Ammon's horn (tissue), 1 donor: ENCODE measurements at places on chromosomes 12 and 14.
A peak's percentile ranks its signal among the peaks of the same experiment; 100 is the strongest.

- no peak for DNase-seq
Observed at GRCh38 chr14:54713379-54713778, 146.5 kb downstream of the SAMD4A start.

DNA sequence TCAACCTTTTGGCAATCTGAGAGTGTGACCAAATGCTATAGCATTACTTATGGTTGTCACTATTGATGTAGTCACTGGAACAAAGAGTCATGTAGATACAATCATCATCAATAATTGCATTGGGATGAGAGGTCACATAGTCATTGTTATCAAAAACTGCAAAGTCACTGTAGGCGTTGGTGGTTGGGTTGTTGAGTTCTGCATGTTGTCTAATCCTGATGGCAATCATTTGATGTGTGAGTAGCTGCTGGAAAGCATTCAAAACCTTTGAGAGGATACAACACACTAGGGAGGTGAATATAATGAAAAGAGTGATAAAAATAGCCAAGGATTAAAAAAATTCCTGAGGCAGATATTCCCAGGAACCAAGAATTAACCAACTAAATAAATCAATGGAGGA, 214.7 kb upstream of the SYT10 start:
- DNase-seq = no peak

GRCh38 chr12:129549656-129550055, 354.2 kb downstream of the TMEM132D start:
- DNase-seq = no peak

- no peak for DNase-seq
Observed at GRCh38 chr12:127515941-127516340, 751.0 kb upstream of the TMEM132C start.

DNA sequence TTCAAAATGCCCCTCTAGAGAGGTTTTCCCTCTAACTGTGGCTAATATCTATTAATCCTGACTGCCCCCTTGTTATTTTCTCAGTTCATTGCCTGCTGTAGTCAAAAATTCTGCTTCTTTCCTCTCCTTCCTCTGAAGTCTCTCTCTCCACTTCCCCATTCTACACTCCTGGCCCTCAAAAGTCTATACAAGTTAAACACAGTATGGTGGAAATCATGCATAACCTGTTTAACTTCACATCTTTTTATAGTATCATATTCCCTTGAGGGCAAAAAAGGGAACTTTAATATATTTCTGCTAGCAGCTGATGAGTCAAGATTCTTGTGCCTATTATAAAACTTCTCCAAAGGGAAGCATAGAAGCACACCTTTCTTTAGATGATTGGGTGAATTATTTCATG, 16.7 kb downstream of the GRIP1 start:
- no peak for DNase-seq

- DNase-seq = no peak
Observed at GRCh38 chr14:104149617-104150135, 11.3 kb downstream of the KIF26A start.

DNA sequence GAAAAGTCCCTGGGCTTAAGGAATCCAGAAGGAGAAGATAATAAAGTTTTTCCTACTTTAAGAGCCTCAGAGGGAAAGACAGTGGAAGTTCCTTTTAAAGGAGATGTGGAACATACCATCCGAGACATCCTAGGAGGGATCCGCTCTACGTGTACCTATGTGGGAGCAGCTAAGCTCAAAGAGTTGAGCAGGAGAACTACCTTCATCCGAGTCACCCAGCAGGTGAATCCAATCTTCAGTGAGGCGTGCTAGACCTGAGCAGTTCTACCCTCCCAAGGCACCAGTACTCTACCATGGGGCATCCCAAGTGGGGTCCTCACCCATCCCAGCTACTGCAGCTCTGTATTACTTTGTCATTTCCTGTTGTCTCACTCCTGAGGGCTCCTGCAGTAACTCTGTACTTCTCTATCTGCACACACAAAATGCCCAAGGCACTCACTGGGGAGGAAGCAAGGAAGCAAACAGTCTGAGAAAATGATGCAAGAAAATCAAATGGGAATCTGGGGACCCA, 3.8 kb downstream of the TINF2 start:
- DNase-seq = no peak

DNA sequence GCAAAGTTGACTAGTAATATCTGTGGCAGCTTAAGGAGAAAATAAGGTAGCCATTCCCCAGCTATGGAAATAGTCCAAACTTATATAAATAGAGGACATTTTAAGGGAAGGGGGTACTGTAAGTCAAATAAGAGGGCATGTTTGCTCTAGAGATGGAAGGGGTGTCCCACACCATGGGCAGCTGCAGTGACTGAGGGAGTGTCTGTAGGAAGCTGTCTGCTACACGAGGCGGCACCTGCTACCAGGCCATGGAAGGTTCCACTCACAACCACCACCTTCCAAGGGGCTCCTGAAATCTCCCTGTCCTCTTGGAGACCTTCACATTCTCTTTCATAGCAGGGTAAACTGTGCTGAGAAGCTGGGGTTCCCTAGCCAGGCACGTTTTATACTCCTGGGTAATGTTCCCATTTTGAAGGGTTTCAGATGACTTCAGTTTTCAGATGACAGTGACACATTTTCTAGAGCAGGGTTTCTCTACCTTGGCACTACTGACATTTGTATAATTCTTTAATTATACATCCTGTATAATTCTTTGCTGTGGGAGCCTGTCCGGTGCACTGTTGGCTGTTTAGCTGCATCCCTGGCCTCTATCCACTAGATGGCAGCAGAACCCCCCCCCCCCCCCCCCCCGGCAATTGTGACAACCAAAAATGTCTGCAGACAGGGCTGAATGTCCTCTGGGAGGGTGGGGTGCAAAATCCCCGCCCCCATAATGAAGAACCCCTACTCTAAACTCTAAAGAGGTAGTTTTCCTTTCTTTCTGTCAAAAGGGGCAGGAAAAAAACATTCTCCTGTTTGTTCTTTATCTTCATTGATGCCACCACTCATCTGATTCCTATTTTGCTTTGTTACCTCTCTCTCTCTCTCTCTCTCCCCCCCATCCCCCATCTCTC, 11.6 kb upstream of the SMCO2 start:
- peak; percentile 7 for DNase-seq
